ENCODE measurements at places on chromosomes 16 and 17.
A peak's percentile ranks its signal among the peaks of the same experiment; 100 is the strongest.

DNA sequence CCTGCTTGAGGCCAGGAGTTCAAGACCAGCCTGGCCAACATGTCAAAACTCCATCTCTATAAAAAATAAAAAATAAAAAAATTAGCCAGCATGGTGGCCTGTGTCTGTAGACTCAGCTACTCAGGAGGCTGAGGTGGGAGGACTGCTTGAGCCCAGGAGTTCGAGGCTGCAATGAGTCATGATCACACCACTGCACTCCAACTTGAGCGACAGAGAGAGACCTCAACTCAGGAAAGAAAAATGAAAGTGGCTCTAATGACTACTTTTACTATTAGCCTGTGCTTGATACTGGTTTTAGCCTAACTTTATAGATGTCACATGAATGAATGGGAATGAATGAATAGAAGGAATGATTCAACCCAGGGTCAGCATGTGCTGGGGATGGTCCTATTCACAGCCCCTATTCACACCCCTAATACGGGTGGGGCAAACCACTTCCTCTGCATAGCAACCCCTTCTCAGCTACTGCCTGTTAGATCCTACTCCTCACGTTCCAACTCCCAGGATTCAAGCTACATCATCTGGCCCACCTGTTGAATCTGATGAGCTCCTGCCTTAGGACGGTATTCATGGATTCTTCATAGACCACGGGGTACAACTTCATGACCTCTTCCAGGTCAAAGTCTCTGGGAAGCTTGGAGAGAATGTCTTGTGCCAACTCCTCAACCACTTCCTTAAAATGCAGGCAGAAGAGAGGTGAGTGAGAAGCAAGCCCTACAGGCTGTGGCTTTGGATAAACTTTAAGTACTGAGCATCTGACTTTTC, 40.5 kb downstream of the LYRM1 start:
- no peaks in the 10 kb centered on the region for H3K36me3 ChIP-seq

DNA sequence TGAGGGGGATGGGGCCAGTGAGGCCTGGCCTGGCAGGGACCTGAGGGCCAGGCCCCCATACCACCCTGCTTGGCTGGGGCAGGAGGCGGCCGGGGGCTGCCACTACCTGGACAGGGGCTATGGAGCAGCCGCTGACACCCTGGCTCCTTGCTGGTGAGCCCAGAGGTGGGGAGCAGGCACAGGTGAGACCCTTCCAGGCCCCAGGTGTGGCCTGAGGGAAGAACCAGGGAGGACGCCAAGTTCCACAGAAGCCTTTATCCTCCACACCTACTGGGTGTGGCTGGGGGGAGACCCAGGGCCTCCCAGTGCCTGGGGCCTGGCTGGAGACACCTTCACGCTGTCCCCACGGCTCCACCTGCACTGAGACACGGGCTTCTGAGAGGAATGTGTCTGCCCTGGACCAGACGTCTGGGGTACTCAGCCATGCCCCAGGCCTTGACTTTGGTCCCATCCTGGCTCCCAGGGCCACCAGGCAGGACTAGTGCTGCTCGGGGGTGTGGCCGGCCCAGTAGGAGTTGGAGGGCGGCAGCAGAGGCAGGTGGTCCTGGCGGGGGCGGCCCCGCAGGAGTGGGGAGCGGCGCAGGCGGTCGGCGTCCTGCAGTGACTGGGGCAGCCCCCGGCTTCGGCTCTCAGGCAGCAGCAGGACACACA, 4.7 kb downstream of the SLC22A31 start:
- no peak overlapping the region for H3K4me3 ChIP-seq
- H3K36me3 ChIP-seq: no peaks in the 10 kb centered on the region
- H3K27me3 ChIP-seq: peaks cover 6% of the 10 kb centered on the region
- H3K27ac ChIP-seq: no peak overlapping the region
- no peak for DNase-seq
- H3K4me1 ChIP-seq: peaks cover 4% of the 10 kb centered on the region

DNA sequence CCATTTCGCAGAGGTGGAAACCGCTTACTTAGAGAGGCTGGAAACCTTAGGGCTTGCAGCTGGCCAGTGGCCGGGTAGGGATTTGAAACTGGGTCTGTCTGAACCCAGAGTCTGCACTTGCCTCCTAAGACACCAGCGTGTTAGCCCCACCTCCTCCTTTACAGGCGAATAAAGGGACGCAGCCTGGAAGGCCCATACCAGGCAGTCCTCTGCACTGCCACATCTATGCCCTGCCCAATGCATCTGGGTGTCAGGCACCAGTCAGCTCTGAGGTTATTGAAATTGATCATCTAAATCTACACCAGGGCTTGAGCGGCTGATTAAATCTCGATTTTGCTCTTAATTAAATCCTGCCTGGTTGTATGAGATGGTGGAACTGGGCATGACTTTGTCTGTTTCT, 19.9 kb upstream of the NAGS start:
- H3K4me1 ChIP-seq: no peaks in the 10 kb centered on the region
- H3K27me3 ChIP-seq: peaks cover 26% of the 10 kb centered on the region
- no peaks in the 10 kb centered on the region for H3K36me3 ChIP-seq

DNA sequence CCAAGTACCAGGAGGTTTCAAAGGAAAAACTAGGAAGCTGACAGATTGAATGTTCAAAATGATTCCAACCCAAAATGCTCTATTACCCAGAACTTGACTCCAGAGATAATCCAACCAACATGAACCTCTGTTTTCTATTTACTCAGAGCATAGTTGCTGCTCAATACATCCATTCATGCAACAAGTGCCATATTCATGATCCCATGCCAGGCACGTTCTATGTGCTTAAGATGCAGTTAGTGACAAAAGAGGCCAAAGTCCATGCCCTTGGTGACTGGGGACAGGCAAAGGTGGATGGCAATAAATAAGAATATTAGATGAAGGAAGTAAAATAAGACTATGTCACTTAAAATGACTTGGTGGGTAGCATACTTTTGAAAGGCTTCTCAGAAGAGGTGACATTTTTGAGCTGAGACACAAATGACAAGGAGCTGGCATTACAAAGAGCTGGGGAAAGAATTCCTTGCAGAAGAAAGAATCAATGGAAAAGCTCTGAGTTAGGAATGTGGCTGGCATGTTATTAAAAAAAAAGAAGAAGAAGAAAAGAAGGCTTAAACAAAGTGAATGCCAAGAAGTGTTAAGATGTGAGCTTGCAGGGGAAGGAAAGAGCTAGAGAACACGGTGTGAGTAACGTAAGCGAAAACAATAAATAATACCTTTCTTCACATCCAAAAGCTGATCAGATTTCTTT, 34.5 kb downstream of the TOX3 start:
- H3K27ac ChIP-seq: no peak overlapping the region
- no peak for DNase-seq
- no peaks in the 10 kb centered on the region for H3K4me1 ChIP-seq

GRCh38 chr17:37138571-37139120, 189.9 kb downstream of the AATF start:
- no peaks in the 10 kb centered on the region for H3K4me1 ChIP-seq
- H3K36me3 ChIP-seq: no peaks in the 10 kb centered on the region
- no peak for DNase-seq
- H3K27me3 ChIP-seq: no peaks in the 10 kb centered on the region

DNA sequence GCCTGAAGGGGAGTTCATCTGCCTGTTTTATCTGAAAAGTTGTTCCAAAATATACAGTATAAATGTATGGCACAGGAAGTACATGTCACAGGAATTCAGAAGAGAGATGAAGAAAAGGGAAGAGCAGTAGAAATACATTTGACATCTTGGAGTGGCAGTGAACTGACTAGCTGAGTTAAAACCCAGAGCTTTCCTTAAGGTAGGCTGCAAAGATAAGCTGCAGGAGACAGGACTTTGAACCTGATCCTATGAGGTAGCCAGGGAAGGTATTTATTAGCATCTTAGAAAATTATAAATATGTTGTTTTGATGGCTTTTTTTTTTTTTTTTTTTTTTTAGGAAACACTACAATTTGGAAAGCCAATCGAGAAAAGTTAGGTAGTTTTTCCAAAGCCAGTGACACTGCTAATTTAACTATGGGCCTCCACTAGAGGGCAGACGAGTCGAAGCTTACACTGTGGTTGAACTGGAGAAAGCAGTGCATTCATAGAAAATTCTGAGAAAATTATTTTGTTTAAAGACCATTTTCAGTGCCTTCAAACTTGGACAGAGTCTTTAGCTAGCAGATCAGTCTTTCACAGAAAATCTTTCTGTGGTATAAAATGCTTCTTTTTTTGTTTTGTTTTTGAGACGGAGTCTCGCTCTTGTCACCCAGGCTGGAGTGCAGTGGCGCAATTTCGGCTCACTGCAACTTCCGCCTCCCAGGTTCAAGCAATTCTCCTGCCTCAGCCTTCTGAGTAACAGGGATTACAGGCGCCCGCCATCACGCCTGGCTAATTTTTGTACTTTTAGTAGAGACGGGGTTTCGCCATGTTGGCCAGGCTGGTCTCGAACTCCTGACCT, 122.3 kb downstream of the SSH2 start:
- H3K36me3 ChIP-seq: no peaks in the 10 kb centered on the region
- DNase-seq: peak; percentile 25
- H3K27ac ChIP-seq: no peak overlapping the region
- no peak overlapping the region for H3K4me3 ChIP-seq
- no peaks in the 10 kb centered on the region for H3K4me1 ChIP-seq
- H3K27me3 ChIP-seq: no peaks in the 10 kb centered on the region

DNA sequence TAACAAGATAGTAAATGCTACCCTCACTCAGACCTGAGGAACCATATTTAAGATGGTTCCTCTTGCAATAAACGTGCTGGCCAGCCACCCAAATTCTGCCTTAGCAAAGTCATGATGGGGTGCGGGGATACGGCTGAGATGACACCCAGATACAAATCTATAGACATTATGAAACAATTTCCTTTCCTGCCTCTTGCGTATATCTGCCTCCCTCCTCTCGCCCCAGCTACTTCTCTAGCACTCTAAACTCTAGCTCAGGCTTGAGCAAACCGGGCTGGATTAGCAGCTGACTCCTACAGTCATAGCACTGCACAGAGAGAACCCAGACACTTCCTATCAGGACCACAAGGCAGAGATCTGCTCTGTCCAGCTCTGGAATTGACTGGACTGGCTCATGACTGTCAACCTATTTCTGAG, 22.3 kb downstream of the CD300LF start:
- H3K27ac ChIP-seq: no peak overlapping the region
- no peak overlapping the region for H3K4me3 ChIP-seq
- no peak for DNase-seq
- H3K27me3 ChIP-seq: peaks cover 10% of the 10 kb centered on the region
- H3K4me1 ChIP-seq: no peaks in the 10 kb centered on the region
